ENCODE measurements at places on chromosomes 1 and 21. TPM values are rescaled to one million over a fixed set of nuclear protein-coding genes. Genes with fewer than 3 reads are reported as not detected.

- peak; percentile 14 for DNase-seq
- H3K36me3 ChIP-seq = no peaks in the 10 kb centered on the region
- no peak overlapping the region for H3K27ac ChIP-seq
- no peak overlapping the region for H3K4me3 ChIP-seq
- no peaks in the 10 kb centered on the region for H3K27me3 ChIP-seq
These were observed 171.9 kb downstream of the SMYD3 start for GRCh38 chr1:246335151-246335550.

DNA sequence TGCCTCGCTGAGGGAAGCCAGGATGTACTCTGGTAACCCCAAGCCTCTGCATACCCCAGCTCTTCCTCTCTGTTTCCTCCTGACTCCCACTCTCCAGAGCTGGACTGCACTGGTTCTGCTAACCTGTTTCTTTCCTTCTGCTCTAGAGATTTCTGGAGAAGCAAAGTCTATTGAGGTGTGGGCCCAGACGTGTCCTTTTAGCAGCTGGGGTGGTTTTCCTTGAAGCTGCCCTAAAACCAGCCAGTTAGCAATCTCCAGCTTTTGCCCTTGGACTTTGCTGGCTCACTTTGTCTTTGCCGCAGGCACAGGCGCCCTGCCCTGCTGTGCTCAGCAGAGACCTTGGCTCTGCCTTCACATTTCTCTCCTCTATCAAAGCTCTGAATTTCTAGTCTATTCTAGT lies 171.8 kb upstream of the IVNS1ABP start:
- H3K4me1 ChIP-seq = peaks cover 9% of the 10 kb centered on the region
- DNase-seq = no peak
- H3K27ac ChIP-seq = no peak overlapping the region
- no peaks in the 10 kb centered on the region for H3K27me3 ChIP-seq

DNA sequence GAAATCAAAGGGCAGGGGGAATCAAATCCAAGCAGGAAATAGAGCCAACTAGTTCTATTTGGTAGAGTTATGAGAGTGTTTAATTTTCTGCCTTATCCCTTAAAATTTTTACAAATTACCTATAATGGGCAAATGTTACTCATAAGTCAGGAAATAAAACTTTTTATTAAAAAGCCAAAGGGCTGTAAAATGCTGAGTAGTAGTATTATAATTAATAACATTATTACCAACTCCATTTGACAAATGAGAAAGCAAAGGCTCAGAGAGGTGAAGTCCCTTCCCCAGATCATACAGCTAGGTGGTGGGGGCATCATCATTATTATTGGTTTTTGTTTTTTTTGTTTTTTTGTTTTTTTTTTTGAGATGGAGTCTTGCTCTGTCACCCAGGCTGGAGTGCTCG lies 3.4 kb downstream of the SELENON start:
- peaks cover 8% of the 10 kb centered on the region for H3K4me1 ChIP-seq
- H3K36me3 ChIP-seq = no peaks in the 10 kb centered on the region

The PIGV gene
- total RNA-seq = 8.8 TPM

The SLC9C2 gene
- not detected for total RNA-seq

- H3K36me3 ChIP-seq = no peaks in the 10 kb centered on the region
- no peaks in the 10 kb centered on the region for H3K27me3 ChIP-seq
- H3K4me3 ChIP-seq = no peak overlapping the region
- H3K27ac ChIP-seq = no peak overlapping the region
These were observed 377.4 kb downstream of the LTN1 start for GRCh38 chr21:28615276-28615675.

GRCh38 chr21:23003951-23004350 lies 2005.7 kb downstream of the NCAM2 start:
- no peaks in the 10 kb centered on the region for H3K36me3 ChIP-seq
- H3K4me3 ChIP-seq = no peak overlapping the region
- peaks cover 7% of the 10 kb centered on the region for H3K4me1 ChIP-seq
- no peaks in the 10 kb centered on the region for H3K27me3 ChIP-seq
- H3K27ac ChIP-seq = no peak overlapping the region

DNA sequence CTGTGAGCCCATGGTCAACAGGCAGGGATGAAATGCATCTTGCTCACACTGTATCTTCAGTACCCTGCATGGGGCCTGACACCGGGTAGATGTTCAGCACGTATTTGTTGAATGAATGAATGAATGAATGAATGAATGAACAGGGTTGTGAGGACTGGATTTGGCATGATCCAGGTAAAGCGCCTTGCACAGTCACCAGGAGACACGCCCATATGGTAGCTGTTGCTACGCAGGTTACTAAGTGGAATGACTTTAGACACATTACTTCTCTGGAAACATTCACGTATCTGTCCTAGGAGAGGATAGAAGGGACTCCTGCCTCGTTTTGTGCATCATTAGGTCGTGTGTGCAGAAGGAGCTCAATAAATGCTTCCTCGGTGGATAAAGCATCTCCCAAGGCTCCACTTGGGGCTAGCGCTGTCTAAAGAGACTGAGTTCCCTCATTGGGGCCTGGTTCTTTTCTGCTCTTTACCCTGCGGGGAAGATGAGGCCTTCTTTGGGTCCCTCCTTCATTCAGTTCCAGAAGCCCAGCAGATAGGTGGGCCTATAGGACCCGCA lies 54.2 kb downstream of the NDUFS5 start:
- DNase-seq = no peak
- no peak overlapping the region for H3K27ac ChIP-seq
- H3K27me3 ChIP-seq = peaks cover 7% of the 10 kb centered on the region
- peaks cover 5% of the 10 kb centered on the region for H3K4me1 ChIP-seq

GRCh38 chr1:31501505-31501904 lies 74.8 kb upstream of the TINAGL1 start:
- H3K27ac ChIP-seq = no peak overlapping the region
- no peaks in the 10 kb centered on the region for H3K27me3 ChIP-seq
- H3K36me3 ChIP-seq = no peaks in the 10 kb centered on the region
- no peak for DNase-seq
- H3K4me1 ChIP-seq = peaks cover 12% of the 10 kb centered on the region
- H3K4me3 ChIP-seq = no peak overlapping the region

DNA sequence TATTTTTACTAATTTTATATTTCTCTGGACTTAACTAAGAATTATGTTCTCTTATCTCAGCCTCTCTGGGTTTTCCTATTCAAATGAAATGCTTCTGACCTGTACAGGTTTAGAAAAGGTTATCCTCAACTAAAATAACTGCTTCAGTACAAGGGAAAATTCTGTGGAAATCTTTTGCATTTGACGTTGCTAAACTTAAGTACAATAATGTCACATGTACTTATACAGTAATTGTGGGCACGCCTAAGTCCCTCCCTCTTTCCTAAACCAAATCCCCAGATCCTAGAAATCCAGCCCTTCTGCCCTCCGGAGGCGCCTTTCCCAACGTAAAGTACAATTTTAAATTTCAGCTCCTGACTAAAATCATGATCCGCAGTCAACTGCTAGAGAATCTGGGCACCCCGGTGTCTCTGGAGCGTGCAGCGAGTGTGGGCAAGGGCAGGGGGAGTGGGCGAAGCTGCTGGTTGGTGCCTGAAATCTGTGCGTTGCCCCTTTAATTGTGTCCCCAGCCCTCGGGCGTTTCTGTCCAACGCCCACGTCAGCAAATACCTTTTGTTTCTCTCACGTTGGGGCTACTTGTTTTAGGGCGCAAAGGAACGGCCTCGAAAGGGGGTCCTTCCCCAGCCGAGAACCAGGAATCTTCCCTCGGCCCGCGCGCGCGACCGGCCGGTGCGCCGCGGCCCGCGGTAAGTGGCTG lies at the start of gene ZBTB8A:
Gene ZBTB8A, plus strand, starts transcription at position 541 of the 697 bp plus-strand sequence. CDS start 53,505 bp downstream, outside the sequence.
- H3K27me3 ChIP-seq = no peaks in the 10 kb centered on the region
- peak within 1 kb of the TSS; percentile 96 for H3K4me3 ChIP-seq
- peak; percentile 63 for DNase-seq
- peak within 1 kb of the TSS; percentile 61 for H3K27ac ChIP-seq
- peaks cover 14% of the 10 kb centered on the region for H3K4me1 ChIP-seq

- no peak overlapping the region for H3K27ac ChIP-seq
- no peaks in the 10 kb centered on the region for H3K27me3 ChIP-seq
- H3K4me3 ChIP-seq = no peak overlapping the region
- no peaks in the 10 kb centered on the region for H3K36me3 ChIP-seq
- no peak for DNase-seq
These were observed 114.4 kb upstream of the ZP4 start for GRCh38 chr1:238005116-238005515.

GRCh38 chr1:218546314-218546713 lies 201.2 kb downstream of the TGFB2 start:
- no peaks in the 10 kb centered on the region for H3K36me3 ChIP-seq
- H3K4me1 ChIP-seq = no peaks in the 10 kb centered on the region
- no peaks in the 10 kb centered on the region for H3K27me3 ChIP-seq

- H3K36me3 ChIP-seq = no peaks in the 10 kb centered on the region
- H3K4me1 ChIP-seq = no peaks in the 10 kb centered on the region
- no peak overlapping the region for H3K27ac ChIP-seq
- DNase-seq = no peak
These were observed 43.2 kb upstream of the FMO2 start for GRCh38 chr1:171141688-171142415.

GRCh38 chr1:222642468-222642867 lies 24.6 kb downstream of the MIA3 start:
- H3K4me3 ChIP-seq = no peak overlapping the region
- H3K4me1 ChIP-seq = peaks cover 32% of the 10 kb centered on the region
- peaks cover 15% of the 10 kb centered on the region for H3K36me3 ChIP-seq
- H3K27ac ChIP-seq = peak overlapping the region; percentile 13
- no peaks in the 10 kb centered on the region for H3K27me3 ChIP-seq

- no peak overlapping the region for H3K27ac ChIP-seq
- no peaks in the 10 kb centered on the region for H3K4me1 ChIP-seq
- H3K4me3 ChIP-seq = no peak overlapping the region
- no peaks in the 10 kb centered on the region for H3K36me3 ChIP-seq
These were observed 62.8 kb downstream of the DMRTB1 start for GRCh38 chr1:53521924-53522552.

DNA sequence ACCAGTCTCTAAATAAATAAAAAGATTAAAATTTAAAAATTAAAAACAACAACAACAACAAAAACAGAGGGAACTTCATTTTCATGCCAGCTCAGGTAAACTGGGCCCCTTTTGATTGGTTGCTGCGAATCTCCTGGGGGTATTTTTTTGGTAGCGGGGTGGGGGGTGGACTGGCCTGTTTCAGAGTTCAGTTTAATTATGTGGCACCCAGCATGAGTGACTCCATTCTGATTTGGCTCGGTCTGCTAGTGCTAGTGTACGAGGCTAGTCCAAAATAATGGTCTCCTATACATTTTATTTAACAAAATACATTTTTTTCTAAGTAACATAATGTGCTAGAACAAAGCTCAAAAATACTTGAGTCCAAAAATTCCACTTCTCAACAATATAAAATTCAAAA lies 18.2 kb downstream of the PDIK1L start:
- H3K4me3 ChIP-seq = no peak overlapping the region
- H3K4me1 ChIP-seq = peaks cover 32% of the 10 kb centered on the region
- no peak for DNase-seq
- no peak overlapping the region for H3K27ac ChIP-seq
- no peaks in the 10 kb centered on the region for H3K27me3 ChIP-seq

GRCh38 chr1:52122384-52122783 lies 19.5 kb upstream of the ZFYVE9 start:
- no peaks in the 10 kb centered on the region for H3K36me3 ChIP-seq
- H3K27ac ChIP-seq = no peak overlapping the region
- no peak overlapping the region for H3K4me3 ChIP-seq
- H3K27me3 ChIP-seq = peaks cover 4% of the 10 kb centered on the region
- H3K4me1 ChIP-seq = no peaks in the 10 kb centered on the region

- no peak for DNase-seq
- H3K27me3 ChIP-seq = no peaks in the 10 kb centered on the region
- H3K4me3 ChIP-seq = no peak overlapping the region
- H3K27ac ChIP-seq = no peak overlapping the region
These were observed 31.0 kb upstream of the TSPAN2 start for GRCh38 chr1:115120296-115120695.

DNA sequence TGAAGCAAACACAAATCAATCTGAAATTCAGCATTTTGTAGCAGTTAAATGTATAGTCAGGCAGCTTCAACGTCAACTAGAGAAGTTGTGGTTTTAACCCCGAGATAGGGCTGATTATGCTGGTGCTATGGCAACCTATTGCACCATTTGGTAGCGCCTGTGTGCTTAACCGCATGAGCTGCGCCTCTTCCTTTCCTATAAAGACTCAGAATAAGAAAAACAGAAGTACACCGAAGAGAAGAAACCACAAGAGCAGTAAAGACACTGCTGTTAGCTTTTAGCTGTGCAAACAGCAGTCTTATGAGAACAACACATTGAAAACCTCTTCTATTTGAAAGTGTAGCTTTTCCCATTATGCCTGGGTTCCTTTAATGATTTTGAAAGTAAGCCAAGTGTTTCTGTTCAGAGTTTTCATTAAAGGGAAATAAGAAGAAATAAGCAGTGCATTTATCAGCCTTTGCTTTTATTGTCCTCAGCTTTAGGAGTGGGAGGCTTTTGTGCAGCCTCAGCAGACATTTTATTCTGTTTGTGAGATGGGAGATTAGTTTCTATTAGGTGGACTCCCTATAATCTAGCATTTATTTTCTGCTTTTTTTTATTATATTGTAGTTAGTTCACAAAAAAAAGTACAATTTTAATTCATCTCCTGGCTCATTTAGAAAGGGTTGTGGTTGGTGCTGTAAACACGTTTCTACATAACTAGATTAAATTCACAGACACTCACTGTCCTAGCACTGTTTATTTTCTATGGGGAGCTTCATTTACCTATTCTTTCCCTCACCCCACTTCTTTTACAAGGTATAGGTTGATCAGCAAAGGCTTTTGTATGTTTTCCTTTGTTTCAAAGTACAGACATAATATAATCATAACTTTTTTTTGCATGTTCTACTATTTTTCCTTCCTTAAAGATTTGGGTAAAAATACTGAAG lies 43.3 kb downstream of the PTPRC start:
- no peaks in the 10 kb centered on the region for H3K27me3 ChIP-seq
- H3K4me3 ChIP-seq = peak overlapping the region; percentile 32
- no peaks in the 10 kb centered on the region for H3K36me3 ChIP-seq
- peak overlapping the region; percentile 97 for H3K27ac ChIP-seq
